ENCODE measurements at places on chromosomes 7 and 10. TPM values are rescaled to one million over a fixed set of nuclear protein-coding genes. Genes with fewer than 3 reads are reported as not detected.

The NACAD gene
- total RNA-seq = 13.6 TPM

The SLC26A4 gene
- not detected for total RNA-seq

GRCh38 chr10:7634142-7634894 lies 32.4 kb downstream of the ITIH5 start:
- DNase-seq = no peak

GRCh38 chr7:69365651-69366192 lies 232.6 kb upstream of the AUTS2 start:
- DNase-seq = no peak

- DNase-seq = no peak
Observed at GRCh38 chr7:57205000-57205399, 72.8 kb upstream of the ZNF479 start.

DNA sequence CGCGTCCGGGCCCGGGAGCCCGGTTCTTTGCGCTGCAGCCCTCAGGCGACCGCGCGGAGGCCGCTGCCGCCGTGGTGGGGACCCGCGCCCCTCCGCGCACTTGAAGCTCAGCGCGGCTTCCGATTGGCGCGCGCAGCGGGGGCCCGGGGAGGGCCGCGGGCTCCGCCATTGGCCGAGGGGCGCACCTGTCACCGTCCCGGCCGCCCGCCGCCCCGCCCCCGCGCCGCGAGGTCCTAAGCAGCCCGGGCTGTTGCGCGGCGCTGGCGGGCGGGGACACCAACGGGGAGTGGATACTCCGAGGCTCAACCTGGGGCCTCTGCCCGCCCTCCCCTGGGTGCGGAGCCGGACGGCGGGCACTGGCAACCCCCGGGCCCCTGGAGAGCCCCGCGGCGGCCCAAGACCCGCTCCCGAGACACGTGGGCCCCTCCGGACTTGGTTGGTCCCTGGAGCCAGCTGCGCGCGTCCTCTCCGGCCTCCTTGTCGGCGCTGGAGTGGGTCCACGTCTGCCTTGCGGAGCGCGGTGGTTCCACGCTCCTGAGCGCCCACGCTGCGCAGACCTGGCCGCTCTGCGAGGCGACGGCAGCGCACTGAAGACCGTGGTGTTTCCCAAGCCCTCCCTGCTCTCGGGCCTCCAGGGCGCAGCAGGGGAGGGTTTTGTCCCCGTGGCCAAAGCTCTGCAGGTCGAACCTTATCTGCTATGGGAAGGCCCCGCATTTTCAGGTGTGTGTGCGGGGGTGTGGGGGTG lies at the start of gene MNX1:
TSS of gene MNX1 (minus strand) at position 76 of the 745 bp plus-strand sequence. CDS start 313 bp downstream, outside the sequence.
- DNase-seq = no peak

GRCh38 chr7:99105756-99106155 lies 38.2 kb downstream of the SMURF1 start:
- no peak for DNase-seq
